ENCODE measurements at places on chromosomes 2 and 18.

DNA sequence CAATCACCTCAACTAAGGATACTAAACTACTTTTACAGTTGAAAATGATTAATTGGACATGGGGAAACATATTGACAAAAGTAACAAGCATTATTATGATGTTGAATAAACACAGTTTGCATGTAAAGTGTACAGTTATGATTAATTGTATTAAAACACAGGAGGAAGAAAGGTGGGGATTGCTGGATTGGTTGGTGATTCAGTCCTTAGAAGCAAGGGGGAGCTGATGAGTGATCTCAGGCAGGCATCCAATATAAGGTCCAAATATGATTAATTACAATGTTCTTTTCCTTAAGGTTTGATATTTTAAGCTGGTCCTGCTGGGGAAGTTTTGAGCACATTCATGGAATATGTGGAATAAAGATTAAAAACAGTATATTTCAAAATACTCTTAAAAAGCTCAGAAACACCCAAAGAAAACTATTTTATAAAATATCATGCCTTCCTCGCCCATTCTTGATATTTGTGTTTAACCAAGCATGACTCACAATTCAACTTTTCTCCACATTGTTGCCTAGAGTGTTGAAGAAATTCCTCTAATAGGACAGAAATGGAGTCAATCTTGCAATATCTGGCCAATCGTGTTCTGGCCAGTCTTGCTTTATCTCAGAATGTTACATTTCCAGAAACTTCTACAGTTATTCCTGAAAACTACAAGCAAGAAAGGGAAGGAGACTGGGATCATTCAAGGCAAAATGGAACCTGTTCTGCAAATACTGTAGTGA lies 268.2 kb downstream of the RPIA start:
- no peak for DNase-seq

- DNase-seq = no peak
These were observed 72.2 kb upstream of the TMEM87B start for GRCh38 chr2:111982822-111983221.

GRCh38 chr2:99765731-99766318 lies 276.0 kb upstream of the REV1 start:
- DNase-seq = no peak

DNA sequence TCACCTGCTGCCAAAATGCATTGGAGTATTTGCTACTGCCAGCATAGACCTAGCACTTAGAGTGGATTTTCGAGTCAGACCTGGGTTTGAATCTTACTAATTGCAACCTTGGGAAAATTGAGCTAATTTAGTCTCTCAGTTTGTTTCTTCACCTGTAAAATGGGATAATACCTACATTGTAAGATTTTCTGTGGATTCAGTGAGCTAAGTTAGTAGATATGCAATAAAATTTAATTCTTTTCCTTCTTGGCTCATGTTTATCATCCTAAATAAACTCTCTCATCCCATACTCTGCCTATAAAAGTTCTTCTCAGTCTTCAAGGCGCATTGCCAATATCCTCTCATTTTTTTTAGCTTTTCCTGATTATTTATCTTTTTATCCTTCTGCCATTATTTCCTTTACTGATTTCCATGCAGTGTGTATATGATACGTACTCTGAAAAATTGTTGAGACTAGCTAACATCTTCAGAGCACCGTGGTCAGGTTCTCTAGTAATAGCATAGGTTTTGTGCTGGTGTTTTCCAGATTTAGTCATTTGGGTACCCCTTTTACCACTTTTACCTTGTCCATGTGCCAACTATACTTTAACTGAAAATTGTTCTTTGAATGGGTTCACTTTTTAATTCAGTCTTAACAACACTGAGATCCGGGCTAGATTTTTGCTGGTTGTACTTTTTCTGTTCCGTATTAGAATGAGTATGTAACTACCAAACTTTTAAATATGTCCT lies 7.3 kb downstream of the CEP192 start:
- no peak for DNase-seq

DNA sequence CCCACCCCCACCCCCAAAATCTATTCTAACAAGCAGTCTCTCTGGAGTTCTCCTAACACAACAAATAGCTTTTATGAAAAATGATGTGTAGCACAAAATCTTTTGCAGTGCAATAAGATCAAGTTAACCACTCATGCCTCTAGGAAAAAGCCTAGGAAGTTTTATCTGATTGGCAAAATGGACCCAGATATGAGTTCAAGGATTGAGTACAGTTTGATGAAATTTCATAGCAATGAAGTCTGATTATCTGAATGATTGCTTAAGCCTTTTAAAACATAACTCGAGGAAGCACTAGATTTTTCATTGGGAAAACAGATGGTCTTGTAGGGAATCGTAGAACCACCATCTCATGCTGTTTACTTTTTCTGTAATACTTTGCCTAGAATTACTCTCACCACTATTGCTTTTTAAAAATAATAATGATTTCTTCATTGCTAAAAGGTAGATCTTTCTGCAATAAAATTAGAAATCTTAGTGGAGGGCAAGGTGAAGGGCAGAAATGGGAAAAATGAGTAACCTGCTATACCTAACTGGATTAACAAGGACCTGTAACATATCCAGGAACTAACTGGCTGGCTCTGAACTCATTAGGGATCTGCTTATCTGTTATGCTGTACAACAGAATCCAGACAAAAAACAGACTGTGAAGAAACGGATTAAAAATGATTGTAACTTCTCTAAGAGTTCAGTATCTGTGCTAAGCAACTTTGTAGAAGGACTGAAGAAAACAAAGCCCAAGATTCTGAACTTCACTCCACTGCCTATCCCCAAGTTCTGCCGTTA lies 73.7 kb upstream of the ETAA1 start:
- DNase-seq = no peak

GRCh38 chr18:35049111-35050027 lies 8.2 kb downstream of the MAPRE2 start:
- DNase-seq = no peak

DNA sequence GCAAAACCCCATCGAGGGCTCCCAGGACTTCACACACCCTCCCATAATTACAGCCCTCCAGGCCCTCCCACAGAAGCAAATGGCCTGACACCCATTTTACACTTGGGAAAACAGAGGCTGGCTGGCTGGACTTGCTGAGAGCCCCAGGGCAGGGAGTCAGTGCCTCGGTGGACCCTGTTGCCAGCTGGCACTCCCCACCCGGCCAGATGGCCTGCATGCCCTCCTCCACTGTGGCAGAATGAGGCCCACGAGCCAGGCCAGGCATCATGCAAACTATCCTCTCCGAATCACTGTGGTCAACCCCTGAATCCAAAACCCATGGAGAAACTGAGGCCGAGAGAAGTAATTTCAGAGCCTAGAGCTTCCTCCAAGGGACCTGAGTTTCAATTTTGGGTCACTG lies 129.7 kb downstream of the SMAD2 start:
- no peak for DNase-seq

- DNase-seq = no peak
These were observed 44.5 kb downstream of the CYP26B1 start for GRCh38 chr2:72103161-72103560.

GRCh38 chr2:191086706-191087105 lies 64.1 kb downstream of the STAT4 start:
- no peak for DNase-seq

DNA sequence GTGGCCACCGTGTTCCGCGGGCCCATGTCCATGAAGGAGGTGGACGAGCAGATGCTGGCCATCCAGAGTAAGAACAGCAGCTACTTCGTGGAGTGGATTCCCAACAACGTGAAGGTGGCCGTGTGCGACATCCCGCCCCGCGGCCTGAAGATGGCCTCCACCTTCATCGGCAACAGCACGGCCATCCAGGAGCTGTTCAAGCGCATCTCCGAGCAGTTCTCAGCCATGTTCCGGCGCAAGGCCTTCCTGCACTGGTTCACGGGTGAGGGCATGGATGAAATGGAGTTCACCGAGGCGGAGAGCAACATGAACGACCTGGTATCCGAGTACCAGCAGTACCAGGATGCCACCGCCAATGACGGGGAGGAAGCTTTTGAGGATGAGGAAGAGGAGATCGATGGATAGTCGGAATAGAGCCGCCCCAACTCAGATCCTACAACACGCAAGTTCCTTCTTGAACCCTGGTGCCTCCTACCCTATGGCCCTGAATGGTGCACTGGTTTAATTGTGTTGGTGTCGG lies 17.7 kb downstream of the TUBB6 start:
- DNase-seq = peak; percentile 12

DNA sequence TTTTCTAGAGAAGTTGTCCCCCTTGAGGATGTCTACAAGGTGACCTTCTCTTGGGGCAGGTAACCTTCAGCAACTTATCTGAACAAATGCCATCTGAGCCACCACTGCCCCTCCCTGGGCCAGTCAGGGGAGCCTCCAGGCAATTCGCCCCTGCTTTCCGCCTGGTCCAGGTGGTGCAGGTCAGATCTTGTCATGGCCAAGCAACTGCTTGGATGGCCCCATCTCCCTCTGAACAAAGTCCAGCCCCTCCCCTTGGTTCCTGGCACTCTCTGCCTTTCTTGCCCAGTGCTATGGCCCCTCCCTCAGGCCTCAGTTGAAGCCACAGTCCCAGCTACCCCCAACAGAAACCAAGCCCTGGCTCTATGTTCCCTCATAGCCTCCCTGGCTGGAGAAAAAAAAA lies 138.7 kb downstream of the ALPK2 start:
- DNase-seq = no peak

GRCh38 chr18:3442919-3443318 lies 7.1 kb upstream of the TGIF1 start:
- DNase-seq = peak; percentile 55

- no peak for DNase-seq
These were observed 33.9 kb downstream of the INO80C start for GRCh38 chr18:35463827-35464226.

- no peak for DNase-seq
These were observed 34.5 kb downstream of the TMEM182 start for GRCh38 chr2:102796337-102796736.

- DNase-seq = no peak
These were observed 33.2 kb downstream of the LAMA1 start for GRCh38 chr18:7084080-7085065.

- DNase-seq = no peak
These were observed 1.0 kb upstream of the NFATC1 start for GRCh38 chr18:79394534-79395307.

DNA sequence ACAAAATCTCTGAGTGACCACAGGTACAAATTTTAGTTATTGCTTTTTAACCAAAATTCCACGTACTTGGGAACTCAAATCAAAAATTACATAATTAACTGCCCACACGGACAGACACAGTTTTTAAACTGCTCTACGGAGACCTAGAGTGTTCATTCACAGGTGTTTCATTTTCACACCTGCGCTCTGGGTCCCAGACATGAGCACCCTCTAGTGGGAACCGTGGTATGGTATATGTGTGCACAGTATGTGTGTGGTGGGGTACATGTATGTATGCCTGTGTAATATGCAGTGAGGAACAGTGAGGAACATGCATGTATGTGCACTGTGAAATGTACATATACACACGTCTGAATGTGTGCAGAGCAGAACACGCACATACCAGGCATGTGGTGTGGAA lies 65.0 kb downstream of the PPP4R1 start:
- no peak for DNase-seq

DNA sequence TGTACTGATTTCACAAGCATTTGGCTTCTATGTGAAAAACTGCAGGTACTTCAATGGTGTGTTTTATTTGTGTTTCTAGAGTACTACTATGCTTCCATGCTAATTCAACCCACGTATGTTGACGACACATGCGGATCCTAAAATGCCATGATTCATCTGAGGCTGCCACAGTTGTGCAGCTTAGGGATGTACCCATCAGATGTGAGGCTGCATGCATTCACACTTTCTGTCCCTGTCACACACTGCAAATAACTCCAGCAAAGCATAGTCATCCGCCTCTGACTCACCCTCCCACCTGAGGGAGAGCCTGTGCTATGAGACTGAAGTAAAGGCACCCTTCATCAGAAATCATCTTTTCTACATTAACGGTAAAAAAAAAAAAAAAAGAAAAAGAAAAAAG lies 22.1 kb upstream of the SERTAD2 start:
- no peak for DNase-seq

DNA sequence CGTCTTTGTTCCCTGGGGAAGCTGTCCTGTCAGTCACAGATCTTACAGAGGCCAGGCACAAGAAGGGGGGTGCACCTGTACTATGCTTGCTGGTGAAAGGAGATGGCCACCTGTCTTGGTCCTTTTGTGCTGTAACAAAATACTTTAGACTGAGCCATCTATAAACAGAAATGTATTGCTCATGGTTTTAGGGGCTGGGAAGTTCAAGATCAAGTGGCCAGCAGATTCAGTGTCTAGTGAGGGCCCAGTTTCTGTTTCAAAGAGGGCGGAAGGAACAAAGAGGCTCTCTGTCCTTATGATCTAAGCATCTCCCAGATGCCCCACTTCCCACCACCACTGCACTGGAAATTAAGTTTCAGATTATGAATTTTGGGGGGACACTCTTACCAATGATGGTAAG lies 35.5 kb upstream of the RPL37A start:
- no peak for DNase-seq

DNA sequence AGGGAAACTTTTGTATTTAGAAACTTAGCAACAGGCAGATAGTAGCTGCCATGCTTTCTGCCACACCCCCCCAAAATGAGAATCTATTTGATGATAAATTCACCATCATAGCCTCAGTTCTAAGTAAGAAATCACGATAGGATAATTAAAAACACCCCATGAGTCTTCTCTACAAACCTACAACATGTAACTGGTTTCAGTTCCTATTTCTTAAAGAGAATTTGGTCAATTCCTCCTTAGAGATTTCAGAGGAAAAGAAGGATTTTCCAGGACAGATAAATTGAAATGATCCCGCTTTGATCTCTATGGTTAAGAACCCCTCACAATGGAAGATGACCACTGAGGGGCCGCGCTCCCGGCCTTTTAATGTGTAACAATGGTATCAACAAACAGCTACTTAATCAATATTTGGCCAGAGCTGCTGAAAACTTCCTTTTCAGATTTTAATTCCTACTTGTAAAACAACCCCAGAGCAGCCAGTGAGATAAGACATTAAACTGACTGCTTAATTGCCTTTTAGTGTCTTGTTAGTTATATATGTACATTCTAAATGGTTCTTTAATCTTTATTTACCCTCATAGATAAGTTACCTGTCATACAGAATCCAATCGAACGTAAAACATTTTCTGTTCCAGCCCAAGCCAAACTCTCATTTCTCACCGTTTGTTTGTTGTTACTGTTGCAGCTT lies 10.1 kb downstream of the PAX3 start:
- no peak for DNase-seq

- no peak for DNase-seq
These were observed 611.4 kb upstream of the HS6ST1 start for GRCh38 chr2:128930101-128930500.

GRCh38 chr18:23740105-23740830 lies 51.0 kb downstream of the LAMA3 start:
- DNase-seq = no peak

- no peak for DNase-seq
These were observed 549.9 kb upstream of the ACVR2A start for GRCh38 chr2:147294825-147295392.

- DNase-seq = no peak
These were observed 21.4 kb downstream of the GRHL1 start for GRCh38 chr2:9972621-9973479.
